ENCODE measurements at places on chromosomes 3 and 15. TPM values are rescaled to one million over a fixed set of nuclear protein-coding genes. Genes with fewer than 3 reads are reported as not detected.

The FAM81A gene
- 0.76 TPM for total RNA-seq

The P4HTM gene
- 36.1 TPM for total RNA-seq

The CNTN6 gene
- total RNA-seq, result not detected

The SLC6A11 gene
- total RNA-seq, result not detected

The MITF gene
- total RNA-seq, result not detected

The ARHGAP11A gene
- 22.2 TPM for total RNA-seq

The CAPN3 gene
- total RNA-seq, result 3.2 TPM

The PTH1R gene
- not detected for total RNA-seq

The FGF12 gene
- total RNA-seq, result not detected

The GP9 gene
- total RNA-seq, result not detected

The SNTN gene
- total RNA-seq, result not detected

The CKMT1B gene
- not detected for total RNA-seq

The OR5K2 gene
- not detected for total RNA-seq

The TMEM43 gene
- 28.4 TPM for total RNA-seq

The FANCD2OS gene
- not detected for total RNA-seq

The CGNL1 gene
- total RNA-seq, result not detected

The RBP2 gene
- not detected for total RNA-seq

The MME gene
- 196 TPM for total RNA-seq

The CLDN16 gene
- total RNA-seq, result not detected

The CPB1 gene
- not detected for total RNA-seq

The UBAP1L gene
- total RNA-seq, result 6.5 TPM

The SLTM gene
- total RNA-seq, result 119 TPM

The GOLGA8T gene
- total RNA-seq, result not detected

The ISL2 gene
- 8.7 TPM for total RNA-seq

The GCNT3 gene
- not detected for total RNA-seq

The PPM1L gene
- total RNA-seq, result 3.4 TPM

The BNC1 gene
- total RNA-seq, result not detected

The PLCB2 gene
- total RNA-seq, result 8.7 TPM

The NPAP1 gene
- not detected for total RNA-seq

The NOX5 gene
- not detected for total RNA-seq

The ATG7 gene
- total RNA-seq, result 24.6 TPM

The ZNF80 gene
- total RNA-seq, result not detected

The SH2D7 gene
- total RNA-seq, result not detected

The DGKG gene
- total RNA-seq, result 0.14 TPM

The ST8SIA2 gene
- 0.11 TPM for total RNA-seq

The GOLGA6B gene
- not detected for total RNA-seq

The FGD5 gene
- not detected for total RNA-seq

The TGM5 gene
- not detected for total RNA-seq

The IQCH gene
- total RNA-seq, result 2.4 TPM

The ERICH6 gene
- total RNA-seq, result not detected

The SCAMP5 gene
- 46.6 TPM for total RNA-seq

The TGM4 gene
- total RNA-seq, result not detected

The GOLGA8O gene
- total RNA-seq, result not detected

The PRRT3 gene
- total RNA-seq, result 1.0 TPM

The PAK6 gene
- 0.45 TPM for total RNA-seq

The SH3GL3 gene
- not detected for total RNA-seq

The FRG2C gene
- not detected for total RNA-seq

The ISLR2 gene
- not detected for total RNA-seq

The PLA2G4E gene
- not detected for total RNA-seq

The CCR3 gene
- total RNA-seq, result not detected

The TNFSF10 gene
- total RNA-seq, result not detected

The SI gene
- not detected for total RNA-seq

The SKOR1 gene
- 0.45 TPM for total RNA-seq

The CCDC39 gene
- total RNA-seq, result not detected

The C3orf20 gene
- total RNA-seq, result not detected

The GPR149 gene
- not detected for total RNA-seq

The SHISA5 gene
- 149 TPM for total RNA-seq
